ENCODE measurements at places on chromosomes 5 and 9. TPM values are rescaled to one million over a fixed set of nuclear protein-coding genes. Genes with fewer than 3 reads are reported as not detected.

PCDHGA9 gene
- 0.92 TPM for total RNA-seq

DNA sequence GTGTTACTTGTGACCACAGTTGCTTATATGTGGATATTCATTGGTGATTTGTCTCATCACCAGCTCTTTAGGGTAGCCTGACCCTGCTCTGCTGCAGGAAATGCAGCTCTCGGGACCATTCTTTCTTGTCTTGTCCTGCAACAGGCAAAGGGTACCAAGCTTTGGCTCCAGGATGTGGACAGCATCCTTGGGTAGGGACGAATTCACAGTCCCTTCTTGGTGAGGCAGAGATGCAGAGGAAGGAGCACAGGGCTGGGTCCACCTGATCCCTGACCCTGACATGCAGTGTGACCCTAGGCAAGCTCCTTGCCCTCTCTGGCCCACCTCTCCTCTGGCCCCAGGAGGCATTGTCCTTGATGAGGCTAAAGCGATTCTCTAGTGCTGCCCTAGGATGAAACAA is 37.0 kb upstream of the SYNPO start:
- no peak overlapping the region for H3K27ac ChIP-seq
- H3K4me1 ChIP-seq, result no peaks in the 10 kb centered on the region
- no peak for DNase-seq
- peaks cover 6% of the 10 kb centered on the region for H3K27me3 ChIP-seq
- H3K4me3 ChIP-seq, result no peak overlapping the region

MLANA gene
- total RNA-seq, result not detected

GRCh38 chr9:127518091-127518856 is 67.0 kb downstream of the LRSAM1 start:
- H3K4me3 ChIP-seq, result no peak overlapping the region
- H3K27me3 ChIP-seq, result no peaks in the 10 kb centered on the region
- H3K4me1 ChIP-seq, result peaks cover 19% of the 10 kb centered on the region
- peak overlapping the region; percentile 33 for H3K27ac ChIP-seq
- peaks cover 7% of the 10 kb centered on the region for H3K36me3 ChIP-seq

DNA sequence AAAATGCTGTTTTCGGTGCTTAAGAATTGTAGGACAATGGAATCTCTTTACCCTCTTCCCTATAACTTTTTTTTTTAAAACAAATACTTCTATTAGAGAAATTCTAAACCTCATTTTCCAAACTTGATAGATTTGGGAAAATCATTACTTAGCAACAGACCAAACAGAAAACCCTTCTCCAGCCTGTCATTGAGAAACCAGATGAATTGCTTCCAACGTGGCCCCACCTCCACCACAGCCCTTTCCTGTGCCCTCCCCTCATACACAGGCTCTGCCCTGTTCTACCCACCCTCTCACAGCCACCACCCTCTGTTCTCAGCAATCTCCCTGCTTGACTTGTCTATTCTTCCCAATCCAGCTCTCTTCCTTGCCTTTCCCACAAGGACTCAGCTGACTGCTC is 221.2 kb downstream of the DMRT2 start:
- no peak for DNase-seq
- H3K4me1 ChIP-seq, result peaks cover 4% of the 10 kb centered on the region
- no peak overlapping the region for H3K4me3 ChIP-seq
- H3K27ac ChIP-seq, result no peak overlapping the region
- H3K36me3 ChIP-seq, result no peaks in the 10 kb centered on the region

PDE8B gene
- not detected for total RNA-seq

GRCh38 chr9:84823421-84824271 is 154.1 kb downstream of the NTRK2 start:
- no peak overlapping the region for H3K27ac ChIP-seq
- H3K4me3 ChIP-seq, result no peak overlapping the region
- H3K36me3 ChIP-seq, result no peaks in the 10 kb centered on the region
- DNase-seq, result no peak

GRCh38 chr5:72842816-72843215 is 26.4 kb downstream of the TNPO1 start:
- H3K4me1 ChIP-seq, result peaks cover 8% of the 10 kb centered on the region
- H3K4me3 ChIP-seq, result no peak overlapping the region
- no peaks in the 10 kb centered on the region for H3K27me3 ChIP-seq
- H3K36me3 ChIP-seq, result no peaks in the 10 kb centered on the region
- no peak overlapping the region for H3K27ac ChIP-seq

GRCh38 chr5:55934115-55934613 is 60.6 kb downstream of the IL6ST start:
- H3K27me3 ChIP-seq, result no peaks in the 10 kb centered on the region
- H3K4me3 ChIP-seq, result no peak overlapping the region
- H3K36me3 ChIP-seq, result no peaks in the 10 kb centered on the region

NUDT2 gene
- 16.4 TPM for total RNA-seq

PCAT7 gene
- not detected for total RNA-seq

GRCh38 chr9:111381006-111381405 is 51.0 kb upstream of the OR2K2 start:
- H3K36me3 ChIP-seq, result peaks cover 37% of the 10 kb centered on the region
- H3K4me3 ChIP-seq, result no peak overlapping the region
- peaks cover 2% of the 10 kb centered on the region for H3K4me1 ChIP-seq
- no peak overlapping the region for H3K27ac ChIP-seq
- DNase-seq, result no peak
- H3K27me3 ChIP-seq, result no peaks in the 10 kb centered on the region

- no peak overlapping the region for H3K27ac ChIP-seq
- H3K4me1 ChIP-seq, result no peaks in the 10 kb centered on the region
- no peaks in the 10 kb centered on the region for H3K36me3 ChIP-seq
- H3K27me3 ChIP-seq, result peaks cover under 1% of the 10 kb centered on the region
Observed at GRCh38 chr9:75907329-75907728, 16.9 kb downstream of the PCSK5 start.

TAS2R1 gene
- total RNA-seq, result not detected

- peaks cover 23% of the 10 kb centered on the region for H3K4me1 ChIP-seq
- H3K27ac ChIP-seq, result no peak overlapping the region
- H3K4me3 ChIP-seq, result no peak overlapping the region
- H3K27me3 ChIP-seq, result no peaks in the 10 kb centered on the region
- H3K36me3 ChIP-seq, result no peaks in the 10 kb centered on the region
Observed at GRCh38 chr5:96282020-96282419, 151.0 kb downstream of the PCSK1 start.

KIF27 gene
- 4.0 TPM for total RNA-seq

DNA sequence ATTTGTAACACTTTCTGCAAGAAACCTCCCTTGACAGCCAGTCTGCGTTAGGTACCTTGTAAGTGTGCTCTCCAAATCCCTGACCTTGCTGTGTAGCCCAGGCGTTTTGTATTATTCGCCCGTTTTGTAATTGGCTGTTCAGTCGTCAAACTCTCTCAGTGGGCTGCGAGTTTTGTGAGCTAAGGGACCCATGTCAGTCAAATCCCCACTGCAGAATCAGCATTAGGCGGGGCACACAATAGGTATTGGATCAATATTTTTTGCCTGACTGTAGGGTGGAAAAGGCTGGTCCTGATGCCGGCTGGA is 665 bp downstream of the DNAJC18 start:
- no peak for DNase-seq
- peaks cover 5% of the 10 kb centered on the region for H3K27me3 ChIP-seq
- H3K27ac ChIP-seq, result peak overlapping the region; percentile 97
- H3K36me3 ChIP-seq, result no peaks in the 10 kb centered on the region

DNA sequence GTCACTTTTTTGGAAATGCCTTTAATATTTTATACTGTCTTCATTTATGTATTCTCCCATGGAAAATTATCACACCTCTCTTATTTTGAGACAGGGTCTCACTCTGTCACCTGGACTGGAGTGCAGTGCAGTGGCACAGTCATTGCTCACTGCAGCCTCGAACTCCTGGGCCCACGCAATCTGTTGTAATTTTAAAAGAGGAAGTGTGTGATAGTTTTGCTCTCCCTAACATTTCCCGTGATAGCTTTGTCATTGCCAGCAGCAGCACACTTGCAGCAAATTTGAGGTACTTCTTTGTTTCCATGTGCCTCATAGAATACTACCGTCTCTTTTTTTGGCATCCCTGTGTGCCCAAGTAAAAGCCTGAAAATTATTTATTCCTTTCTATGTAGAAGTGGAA is 103.5 kb downstream of the RNF180 start:
- H3K4me1 ChIP-seq, result no peaks in the 10 kb centered on the region
- H3K27me3 ChIP-seq, result no peaks in the 10 kb centered on the region
- no peaks in the 10 kb centered on the region for H3K36me3 ChIP-seq
- H3K27ac ChIP-seq, result no peak overlapping the region
- DNase-seq, result no peak
- H3K4me3 ChIP-seq, result no peak overlapping the region
